ENCODE measurements at places on chromosomes 3 and 15.

DNA sequence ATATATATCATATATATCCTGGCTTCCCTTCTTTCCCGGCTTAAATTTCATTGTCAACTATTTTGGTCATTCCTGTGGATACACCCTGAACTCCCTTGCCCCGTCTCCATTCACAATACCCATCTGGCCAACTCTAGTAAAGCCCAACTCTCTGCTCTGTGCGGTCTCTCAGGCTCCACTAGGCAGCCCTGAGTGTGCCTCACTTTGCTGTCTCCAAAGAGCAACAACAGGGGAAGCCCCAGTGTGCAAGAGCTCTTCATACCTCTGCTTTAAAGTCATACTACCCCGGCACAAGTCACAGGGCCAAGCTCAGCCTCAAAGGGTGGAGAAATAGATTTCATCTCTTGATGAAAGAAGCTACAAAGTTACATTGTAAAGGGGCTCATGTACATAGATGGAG is 18.9 kb upstream of the FEM1B start:
- no peak for DNase-seq

- DNase-seq: no peak
These were observed 12.0 kb downstream of the TMED3 start for GRCh38 chr15:79322945-79323344.

DNA sequence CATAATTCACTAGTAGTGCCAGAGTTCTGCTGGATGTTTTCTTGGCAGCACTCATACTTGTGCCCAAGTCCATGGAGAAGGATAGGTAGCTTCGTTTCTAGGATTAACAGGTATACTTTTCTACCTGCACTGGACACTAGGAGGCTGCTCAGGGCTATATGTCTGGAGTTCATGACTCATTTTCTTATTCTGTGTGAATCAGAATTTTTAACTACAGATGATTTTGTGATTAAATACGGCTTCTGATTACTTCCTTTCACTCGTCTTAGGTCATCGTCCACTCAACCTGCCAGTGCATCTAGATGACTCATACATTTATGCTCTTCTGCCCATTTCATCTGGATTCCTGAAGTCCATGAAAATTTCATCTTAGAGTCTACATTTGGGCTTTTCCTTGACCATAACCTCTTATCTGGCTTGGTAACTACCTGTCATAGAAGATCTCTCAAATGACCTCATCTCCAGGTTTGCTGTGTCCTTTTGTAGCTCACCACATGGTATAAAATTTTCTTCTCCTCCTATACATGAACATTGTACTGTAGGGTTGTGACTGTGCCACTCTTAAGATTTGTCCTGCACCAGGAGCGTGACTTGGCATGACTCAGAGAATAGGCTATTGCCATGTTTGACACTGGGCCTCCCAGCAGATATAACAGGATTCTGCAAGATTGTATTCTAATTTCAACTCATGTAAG is 66.7 kb upstream of the GCSAM start:
- DNase-seq: no peak

GRCh38 chr3:157373783-157374182 is 62.9 kb upstream of the PTX3 start:
- DNase-seq: no peak

GRCh38 chr3:183481582-183481981 is 53.2 kb upstream of the MCF2L2 start:
- DNase-seq: no peak
